ENCODE measurements at places on chromosomes 16 and 17.

GRCh38 chr17:4751932-4752331, 12.2 kb upstream of the CXCL16 start:
- H3K4me1 ChIP-seq: no peaks in the 10 kb centered on the region
- no peaks in the 10 kb centered on the region for H3K36me3 ChIP-seq
- H3K27ac ChIP-seq: no peak overlapping the region
- no peak for DNase-seq
- no peaks in the 10 kb centered on the region for H3K27me3 ChIP-seq

- no peak for DNase-seq
- H3K27ac ChIP-seq: no peak overlapping the region
- no peaks in the 10 kb centered on the region for H3K36me3 ChIP-seq
- H3K4me3 ChIP-seq: no peak overlapping the region
- H3K4me1 ChIP-seq: no peaks in the 10 kb centered on the region
These were observed 25.8 kb downstream of the SRCIN1 start for GRCh38 chr17:38579934-38580333.

DNA sequence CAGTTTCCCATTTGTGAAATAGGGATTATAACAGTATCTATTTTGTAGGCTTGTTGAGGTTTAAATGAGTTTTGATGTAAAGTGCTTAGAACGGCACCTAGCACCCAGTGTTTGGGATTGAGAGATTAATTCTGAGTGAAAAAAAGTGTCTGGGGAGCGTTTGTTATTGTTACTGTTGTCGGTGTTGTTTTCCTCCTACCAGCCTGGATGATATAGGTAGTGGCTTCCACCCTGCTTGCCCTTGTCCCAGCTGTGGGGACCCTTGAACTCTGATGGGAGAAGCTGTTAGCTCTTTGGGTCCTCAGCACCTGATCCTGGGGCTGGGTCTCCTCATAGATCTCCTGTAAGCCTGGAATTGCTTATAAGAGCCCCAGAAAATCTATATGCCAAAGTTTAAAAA, 4.9 kb downstream of the FMNL1 start:
- H3K27ac ChIP-seq: peak overlapping the region; percentile 58
- no peaks in the 10 kb centered on the region for H3K27me3 ChIP-seq
- H3K36me3 ChIP-seq: no peaks in the 10 kb centered on the region

DNA sequence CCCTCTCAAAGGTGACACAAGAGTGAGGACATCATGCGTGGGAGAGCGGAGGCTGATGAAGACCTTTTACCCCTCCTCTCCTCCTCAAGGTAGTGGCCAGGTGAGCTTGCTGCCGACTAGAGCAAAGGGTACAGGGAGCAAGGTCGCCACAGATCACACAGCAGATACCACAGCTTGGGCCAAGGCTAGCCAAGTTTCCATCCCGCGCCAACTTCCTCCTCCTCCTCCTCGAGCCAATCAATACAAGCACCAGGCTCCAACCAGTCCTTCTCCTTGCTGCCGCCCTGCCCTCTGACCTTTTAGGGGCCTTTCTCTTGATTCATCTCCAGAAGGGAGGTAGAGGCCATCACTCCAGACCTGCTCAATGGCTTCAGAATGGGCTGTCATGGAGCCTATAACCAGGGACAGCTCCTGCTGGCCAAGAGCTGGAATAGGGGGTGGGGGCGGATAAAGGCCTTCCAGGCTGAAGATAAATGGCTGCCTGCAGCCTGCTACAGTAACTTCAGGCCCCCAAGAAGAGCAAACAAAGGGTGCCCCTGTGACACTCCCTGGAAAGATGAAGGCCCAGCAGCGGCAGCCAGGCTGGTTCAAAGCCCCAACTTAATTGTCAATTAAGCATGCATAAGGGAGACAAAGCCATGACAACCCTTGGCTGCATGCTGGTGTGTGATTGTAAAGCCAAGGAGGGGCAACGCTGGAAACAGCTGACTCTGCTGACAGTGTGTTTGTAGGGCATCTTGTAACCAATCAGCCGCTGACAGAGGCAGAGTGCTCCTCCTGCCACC, 17.8 kb downstream of the HNF1B start:
- H3K4me3 ChIP-seq: no peak overlapping the region
- H3K4me1 ChIP-seq: no peaks in the 10 kb centered on the region
- no peak overlapping the region for H3K27ac ChIP-seq
- no peaks in the 10 kb centered on the region for H3K36me3 ChIP-seq

DNA sequence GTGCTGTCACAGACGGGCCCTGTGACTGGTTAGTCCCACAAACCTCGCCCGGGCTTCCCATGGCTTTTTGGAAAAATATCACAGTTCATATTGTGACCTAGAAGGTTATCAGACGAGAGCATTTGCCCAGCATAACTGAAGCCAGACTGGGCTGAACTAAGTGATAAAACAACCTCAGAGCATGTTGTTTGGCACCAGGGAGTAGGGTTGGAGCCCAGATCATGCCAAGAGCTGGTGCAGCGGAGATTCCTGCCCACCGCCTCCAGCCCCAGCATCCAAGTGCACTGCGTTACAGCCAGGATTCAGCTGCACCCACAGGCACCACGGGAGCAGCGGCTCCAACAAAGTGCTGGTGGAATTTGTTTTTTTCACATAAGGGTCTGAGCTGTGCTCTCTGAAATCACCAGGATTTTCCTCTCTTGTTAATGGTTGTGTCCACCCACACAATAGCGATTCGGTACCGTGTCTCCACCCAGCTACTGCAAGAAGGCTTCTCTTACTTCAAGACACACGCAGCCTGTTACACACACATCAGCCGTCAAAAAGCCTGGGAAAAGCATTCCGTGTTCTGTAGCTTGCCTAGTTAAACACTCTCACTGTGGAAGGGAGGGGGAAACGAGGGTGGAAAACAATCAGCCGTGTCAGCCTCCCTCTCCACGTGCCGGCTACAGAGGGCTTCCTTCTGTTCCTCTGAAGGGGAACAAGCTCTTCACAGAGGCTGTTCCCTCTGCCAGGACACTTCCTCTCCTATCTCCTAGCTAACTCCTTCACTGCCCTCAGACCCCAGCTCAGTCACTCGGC, 273.8 kb downstream of the C16orf95 start:
- H3K4me3 ChIP-seq: no peak overlapping the region
- H3K27ac ChIP-seq: no peak overlapping the region
- no peak for DNase-seq
- no peaks in the 10 kb centered on the region for H3K36me3 ChIP-seq
- peaks cover 5% of the 10 kb centered on the region for H3K4me1 ChIP-seq

GRCh38 chr17:4534928-4535666, 20.1 kb downstream of the MYBBP1A start:
- no peaks in the 10 kb centered on the region for H3K36me3 ChIP-seq
- DNase-seq: no peak
- no peak overlapping the region for H3K27ac ChIP-seq
- H3K4me3 ChIP-seq: no peak overlapping the region
- no peaks in the 10 kb centered on the region for H3K27me3 ChIP-seq

DNA sequence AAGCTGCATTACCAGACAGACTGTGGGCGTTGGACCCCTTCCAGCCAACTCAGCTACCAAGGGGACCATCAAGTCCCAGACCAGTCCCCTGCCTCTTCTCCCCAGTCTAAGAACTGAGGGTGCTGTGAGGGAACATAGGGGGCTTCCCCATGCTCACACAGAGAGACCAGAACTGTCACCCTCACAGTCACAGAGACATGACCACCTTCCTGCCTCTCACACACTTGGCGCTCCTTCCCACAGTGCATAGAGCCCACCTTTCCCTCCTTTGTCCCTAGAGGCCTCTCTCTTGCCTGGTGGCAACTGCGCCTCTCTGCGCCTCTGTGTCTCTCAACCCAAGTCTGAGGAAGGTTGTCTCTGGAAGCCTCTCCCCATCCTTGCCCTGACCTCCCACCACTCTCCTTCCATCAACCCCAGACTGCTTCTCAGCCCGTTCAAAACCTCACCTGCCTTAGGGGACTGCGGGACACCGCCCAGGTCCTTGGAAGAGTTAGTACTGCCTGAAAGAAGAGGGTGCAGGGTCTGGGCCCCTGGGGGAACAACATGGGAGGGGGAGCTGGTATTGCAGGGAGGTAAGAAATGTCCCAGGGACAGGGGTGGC, 6.1 kb upstream of the LHX1 start:
- no peak for DNase-seq
- no peak overlapping the region for H3K27ac ChIP-seq
- no peaks in the 10 kb centered on the region for H3K36me3 ChIP-seq
- peaks cover 13% of the 10 kb centered on the region for H3K4me1 ChIP-seq
- no peak overlapping the region for H3K4me3 ChIP-seq

DNA sequence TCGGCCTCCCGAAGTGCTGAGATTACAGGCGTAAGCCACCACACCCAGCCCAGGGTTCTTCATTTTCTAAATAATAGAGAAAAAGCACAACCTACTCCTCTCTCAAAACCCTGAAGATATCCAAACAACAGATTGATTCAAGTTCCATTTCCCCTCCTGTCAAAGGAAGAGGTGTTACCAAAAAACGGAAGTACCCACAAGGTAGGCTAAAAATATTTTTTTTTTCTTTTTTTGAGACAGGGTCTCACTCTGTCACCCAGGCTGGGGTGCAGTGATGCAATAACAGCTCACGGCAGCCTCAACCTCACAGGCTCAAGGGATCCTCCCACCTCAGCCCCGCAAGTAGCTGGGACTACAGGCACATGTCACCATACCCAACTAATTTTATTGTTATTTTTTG, 18.9 kb downstream of the UTP6 start:
- H3K36me3 ChIP-seq: no peaks in the 10 kb centered on the region
- H3K4me3 ChIP-seq: no peak overlapping the region
- no peaks in the 10 kb centered on the region for H3K27me3 ChIP-seq
- no peaks in the 10 kb centered on the region for H3K4me1 ChIP-seq

DNA sequence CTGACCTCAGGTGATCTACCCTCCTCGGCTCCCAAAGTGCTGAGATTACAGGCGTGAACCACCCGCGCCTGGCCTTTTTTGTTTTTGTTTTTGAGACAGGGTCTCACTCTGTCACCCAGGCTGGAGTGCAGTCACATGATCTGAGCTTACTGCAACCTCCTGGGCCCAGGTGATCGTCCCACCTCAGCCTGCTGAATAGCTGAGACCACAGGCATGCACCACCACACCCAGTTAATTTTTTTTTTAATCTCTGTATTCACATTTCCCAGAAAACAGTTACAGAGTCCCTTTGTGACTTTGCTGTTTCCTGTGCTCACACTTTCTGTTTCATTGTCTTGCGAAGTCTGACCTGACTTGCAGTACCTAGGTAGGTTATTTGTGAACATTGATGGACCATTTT, 2.7 kb downstream of the CLUAP1 start:
- H3K27me3 ChIP-seq: no peaks in the 10 kb centered on the region
- H3K36me3 ChIP-seq: no peaks in the 10 kb centered on the region

GRCh38 chr16:53257001-53257400, 177.3 kb upstream of the RBL2 start:
- no peaks in the 10 kb centered on the region for H3K36me3 ChIP-seq
- no peaks in the 10 kb centered on the region for H3K4me1 ChIP-seq
- H3K4me3 ChIP-seq: no peak overlapping the region
- H3K27me3 ChIP-seq: no peaks in the 10 kb centered on the region
- no peak for DNase-seq

GRCh38 chr16:69005641-69006355, 99.7 kb upstream of the HAS3 start:
- H3K27ac ChIP-seq: no peak overlapping the region
- no peak for DNase-seq
- no peaks in the 10 kb centered on the region for H3K36me3 ChIP-seq
- H3K4me3 ChIP-seq: no peak overlapping the region
- no peaks in the 10 kb centered on the region for H3K4me1 ChIP-seq
- H3K27me3 ChIP-seq: no peaks in the 10 kb centered on the region

GRCh38 chr17:19248151-19248927, 11.2 kb downstream of the EPN2 start:
- peak overlapping the region; percentile 72 for H3K27ac ChIP-seq
- no peak for DNase-seq
- no peaks in the 10 kb centered on the region for H3K27me3 ChIP-seq
- no peaks in the 10 kb centered on the region for H3K36me3 ChIP-seq
- H3K4me3 ChIP-seq: no peak overlapping the region

- no peak overlapping the region for H3K27ac ChIP-seq
- H3K4me3 ChIP-seq: no peak overlapping the region
- no peaks in the 10 kb centered on the region for H3K27me3 ChIP-seq
- no peaks in the 10 kb centered on the region for H3K4me1 ChIP-seq
- H3K36me3 ChIP-seq: no peaks in the 10 kb centered on the region
- DNase-seq: no peak
These were observed 28.6 kb downstream of the ANKRD40 start for GRCh38 chr17:50679008-50679544.

DNA sequence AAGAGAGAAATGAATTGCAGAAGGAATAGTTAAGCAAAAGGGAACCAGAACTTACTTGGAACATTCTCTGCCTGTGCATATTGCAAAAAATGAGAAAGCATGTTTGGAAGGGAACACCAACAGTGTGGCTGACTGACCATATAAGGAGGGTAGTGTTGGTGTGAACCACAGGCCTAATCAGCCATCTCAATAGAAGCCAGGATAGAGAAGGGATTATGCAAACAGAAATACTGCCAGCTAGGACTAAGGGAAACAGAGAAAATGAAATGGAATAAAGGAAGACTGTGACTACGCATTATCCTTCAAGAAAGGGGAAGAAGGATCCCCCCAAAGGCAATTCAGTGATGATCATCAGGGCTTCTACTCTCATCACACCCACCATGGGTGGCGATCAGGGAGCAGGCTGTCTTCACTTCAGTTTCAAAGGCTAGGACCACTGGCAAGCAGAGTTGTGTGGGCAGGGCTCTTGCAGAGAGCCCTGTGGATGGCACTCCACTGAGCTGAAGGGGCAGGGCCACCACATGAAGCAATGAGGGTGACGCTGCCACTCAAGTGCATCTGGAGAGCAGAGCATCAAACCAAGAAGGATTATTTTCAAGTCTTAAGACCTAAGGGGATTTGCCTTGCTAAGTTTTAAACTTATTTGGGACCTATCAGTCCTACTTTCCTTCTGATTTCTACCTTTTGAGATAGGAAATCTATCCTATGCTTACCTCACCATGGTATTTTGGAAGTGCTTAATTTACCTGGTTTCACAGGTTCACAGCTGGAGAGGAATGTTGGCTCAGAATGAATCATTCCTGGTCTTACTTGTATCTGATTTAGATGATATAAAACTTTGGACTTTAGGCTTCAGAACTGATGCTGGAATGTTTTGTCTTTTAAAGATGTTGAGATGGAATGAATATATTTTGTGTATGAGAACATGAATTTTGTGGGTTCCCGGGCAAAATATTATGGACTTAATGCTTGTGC, 140.5 kb downstream of the SSH2 start:
- H3K4me1 ChIP-seq: no peaks in the 10 kb centered on the region
- H3K4me3 ChIP-seq: no peak overlapping the region
- no peaks in the 10 kb centered on the region for H3K27me3 ChIP-seq
- DNase-seq: no peak
- H3K27ac ChIP-seq: no peak overlapping the region
- no peaks in the 10 kb centered on the region for H3K36me3 ChIP-seq

DNA sequence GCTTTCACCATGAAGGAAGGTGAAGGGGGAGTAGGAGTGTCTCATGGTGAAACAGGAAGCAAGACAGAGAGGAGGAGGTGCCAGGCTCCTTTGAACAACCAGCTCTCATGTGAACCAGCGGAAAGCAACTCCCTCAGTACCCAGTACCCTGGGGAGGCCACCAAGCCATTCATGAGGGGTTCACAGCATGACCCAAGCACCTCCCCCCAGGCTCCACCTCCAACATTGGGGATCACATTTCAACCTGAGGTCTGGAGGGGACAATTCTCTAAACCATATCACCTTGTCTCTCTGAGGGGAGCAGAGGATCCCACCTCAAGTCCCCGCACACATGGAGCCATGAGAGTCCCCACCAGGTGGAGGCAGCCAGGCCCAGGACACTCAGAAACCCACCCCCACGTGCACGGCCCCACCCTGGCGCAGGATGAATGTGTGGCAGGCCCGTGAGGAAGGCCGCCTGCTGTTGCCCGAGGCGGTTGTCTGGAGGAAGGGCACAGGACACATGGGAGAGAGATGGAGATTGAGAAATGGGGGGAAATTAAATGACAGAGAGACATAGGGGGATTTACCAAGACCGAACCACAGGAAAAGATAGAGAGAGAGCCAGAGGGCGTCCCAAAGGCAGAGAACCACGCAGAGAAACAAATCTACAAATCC, 85.9 kb downstream of the TMEM132E start:
- H3K4me3 ChIP-seq: no peak overlapping the region
- H3K27me3 ChIP-seq: no peaks in the 10 kb centered on the region
- H3K27ac ChIP-seq: no peak overlapping the region

Data from uterus (tissue), 4 donors.